ENCODE measurements at places on chromosomes 16 and 17.

- DNase-seq, result peak; percentile 71
These were observed 289.4 kb downstream of the SEC14L1 start for GRCh38 chr17:77429969-77430752.

GRCh38 chr17:2455956-2456355 is 55.1 kb upstream of the MNT start:
- DNase-seq, result no peak

DNA sequence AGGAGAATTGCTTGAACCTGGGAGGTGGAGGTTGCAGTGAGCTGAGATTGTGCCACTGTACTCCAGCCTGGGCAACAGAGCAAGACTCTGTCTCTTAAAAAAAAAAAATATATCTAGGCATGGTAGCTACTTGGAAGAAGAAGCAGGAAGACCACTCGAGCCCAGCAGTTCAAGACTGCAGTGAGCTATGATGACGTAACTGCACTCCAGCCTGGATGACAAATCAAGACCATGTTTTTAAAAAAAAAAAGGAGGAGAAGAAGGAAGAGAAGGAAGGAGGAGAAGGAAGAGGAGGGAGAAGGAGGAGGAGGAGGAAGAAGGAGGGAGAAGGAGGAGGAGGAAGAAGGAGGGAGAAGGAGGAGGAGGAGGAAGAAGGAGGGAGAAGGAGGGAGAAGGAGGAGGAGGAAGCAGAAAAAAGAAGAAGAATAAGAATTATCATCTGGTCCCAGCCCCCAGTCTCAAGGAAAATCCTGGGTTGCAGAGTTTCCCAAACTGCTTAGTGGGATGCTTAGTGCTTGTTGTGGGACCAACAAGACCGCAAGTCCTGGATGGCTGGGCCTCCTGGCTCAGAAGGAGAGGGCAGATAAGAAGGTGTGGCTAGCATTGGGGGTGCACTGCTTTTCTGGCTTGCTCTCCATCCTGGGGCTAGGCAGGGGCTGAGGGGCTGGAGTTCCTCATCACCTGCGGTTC is 3.7 kb upstream of the DRC7 start:
- DNase-seq, result peak; percentile 82

- peak; percentile 12 for DNase-seq
These were observed 82.2 kb upstream of the ARL4D start for GRCh38 chr17:43316522-43317142.

DNA sequence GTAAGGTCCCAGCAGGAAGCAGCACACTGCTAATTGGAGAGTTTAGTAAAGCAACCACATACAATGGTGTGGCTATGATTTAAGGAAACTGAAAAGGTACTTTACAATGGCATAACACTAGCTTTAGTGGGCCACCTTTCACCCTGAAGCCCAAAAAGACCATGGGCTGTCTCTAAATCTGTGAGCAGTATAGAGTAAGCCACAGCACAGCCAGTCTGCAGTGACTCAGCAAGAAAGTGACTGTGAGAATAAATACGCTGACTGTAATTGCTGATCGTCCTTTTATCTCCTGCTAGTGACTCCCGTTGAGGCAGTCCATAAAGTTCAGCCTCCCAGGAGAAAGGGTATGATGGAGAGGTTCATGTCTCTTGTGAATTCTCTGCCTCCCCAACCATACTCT is 679.8 kb upstream of the KIF2B start:
- DNase-seq, result no peak

DNA sequence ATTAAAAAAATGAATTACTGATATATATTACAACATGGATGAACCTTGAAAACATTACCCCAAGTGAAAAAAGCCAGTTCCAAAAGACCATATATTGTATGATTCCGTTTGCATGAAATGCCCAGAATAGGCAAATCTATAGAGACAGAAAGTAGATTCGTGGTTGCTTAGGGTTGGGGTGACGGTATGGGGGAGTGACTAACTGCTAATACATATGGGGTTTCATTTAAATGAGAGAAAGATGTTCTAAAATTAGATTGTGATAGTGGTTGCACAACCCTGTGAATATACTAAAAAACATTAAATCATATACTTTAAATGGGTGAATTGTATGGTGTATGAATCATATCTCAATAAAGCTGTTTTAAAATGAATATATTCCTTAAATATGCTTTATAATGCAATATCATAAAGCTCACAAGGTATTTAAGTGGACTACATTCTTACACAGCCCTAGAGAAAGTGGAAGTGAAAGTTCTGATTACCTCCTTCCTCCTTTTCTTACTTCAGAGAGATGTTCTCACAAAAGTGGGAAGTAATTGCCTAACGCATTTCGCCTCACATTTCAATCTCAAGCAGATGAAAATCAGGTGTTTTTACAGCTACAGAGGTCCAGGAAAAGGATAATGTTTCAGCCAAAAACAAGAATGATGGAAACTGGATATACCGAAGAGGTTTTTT is 142.7 kb upstream of the GNAO1 start:
- DNase-seq, result no peak

DNA sequence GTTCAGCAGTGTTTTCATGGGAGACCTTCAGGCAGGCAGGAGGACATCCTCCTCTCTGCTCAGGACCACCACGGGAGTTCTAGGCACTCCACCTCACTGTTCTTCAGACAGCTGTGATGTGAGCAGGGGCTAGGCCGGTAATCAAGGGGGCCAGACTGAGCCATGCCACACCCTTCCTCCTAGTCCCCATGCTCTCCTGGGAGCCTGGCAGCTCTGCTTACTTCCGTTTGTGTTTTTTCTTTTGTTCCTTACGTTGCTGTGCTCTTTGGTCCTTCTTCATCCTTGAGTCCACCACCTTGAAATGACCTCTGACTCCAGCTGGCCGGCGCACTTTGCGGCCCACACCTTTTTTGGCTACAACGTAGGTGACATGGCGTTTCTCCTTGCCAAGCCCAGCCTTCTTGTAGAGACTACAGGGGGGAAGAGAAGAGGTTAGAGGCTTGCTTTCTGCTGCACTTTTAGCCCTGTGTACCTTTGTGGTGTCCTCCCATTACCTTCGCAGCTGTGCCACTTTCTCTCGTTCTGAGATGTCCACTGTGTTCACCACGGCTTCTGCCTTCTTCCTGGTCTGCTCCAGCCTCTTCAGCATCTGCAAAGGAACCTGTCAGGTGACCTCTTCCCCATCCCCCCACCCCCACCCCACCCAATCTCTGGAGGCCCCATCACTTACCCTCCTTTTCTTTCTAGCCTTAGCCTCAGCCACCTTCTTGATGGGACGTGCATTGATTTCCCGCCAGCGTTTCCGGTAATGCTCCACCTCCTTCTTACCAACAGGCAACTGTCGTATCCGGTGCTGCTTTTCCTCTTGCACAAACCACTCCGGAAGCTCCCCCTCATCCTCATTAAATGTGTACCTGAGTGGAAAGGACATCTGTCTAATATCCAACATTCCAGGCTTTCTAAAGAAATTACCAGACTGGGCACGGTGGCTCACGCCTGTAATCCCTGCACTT is 7.4 kb upstream of the PSMC5 start:
- no peak for DNase-seq

GRCh38 chr17:63966646-63967264 is 6.0 kb downstream of the SCN4A start:
- no peak for DNase-seq

GRCh38 chr16:56367764-56368163 is 57.6 kb downstream of the AMFR start:
- no peak for DNase-seq

- no peak for DNase-seq
These were observed 612.6 kb upstream of the C16orf82 start for GRCh38 chr16:26454102-26454501.

DNA sequence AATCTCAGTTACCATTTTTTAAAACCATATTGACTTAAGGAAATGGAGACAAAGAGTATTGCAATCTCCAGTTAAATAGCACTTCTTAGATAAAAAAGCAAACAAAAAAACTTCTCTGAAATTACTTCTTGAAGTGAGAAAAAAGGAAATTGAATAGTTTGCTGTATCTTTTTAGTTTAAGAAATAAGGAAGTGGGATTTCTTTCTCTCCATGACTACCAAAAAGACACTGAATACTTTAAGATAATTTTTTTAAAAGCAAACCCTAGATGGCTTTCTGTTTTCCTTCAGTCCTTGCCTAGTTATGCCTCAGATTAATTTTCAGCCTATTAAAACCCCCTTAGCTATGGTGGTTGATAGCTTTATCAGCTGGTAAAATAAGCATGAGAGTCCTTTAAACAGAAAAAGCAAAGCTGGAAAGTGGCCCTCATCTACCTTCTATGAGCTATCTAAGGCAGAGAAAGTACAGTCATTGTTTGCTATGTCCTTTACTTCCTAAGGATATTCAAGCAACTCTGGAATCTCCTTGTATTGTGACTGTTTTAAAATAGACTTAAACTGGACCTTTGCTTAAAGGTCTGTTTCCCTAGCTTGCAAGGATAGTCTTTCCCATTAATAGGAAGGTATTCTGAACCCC is 28.6 kb downstream of the TPPP3 start:
- no peak for DNase-seq

DNA sequence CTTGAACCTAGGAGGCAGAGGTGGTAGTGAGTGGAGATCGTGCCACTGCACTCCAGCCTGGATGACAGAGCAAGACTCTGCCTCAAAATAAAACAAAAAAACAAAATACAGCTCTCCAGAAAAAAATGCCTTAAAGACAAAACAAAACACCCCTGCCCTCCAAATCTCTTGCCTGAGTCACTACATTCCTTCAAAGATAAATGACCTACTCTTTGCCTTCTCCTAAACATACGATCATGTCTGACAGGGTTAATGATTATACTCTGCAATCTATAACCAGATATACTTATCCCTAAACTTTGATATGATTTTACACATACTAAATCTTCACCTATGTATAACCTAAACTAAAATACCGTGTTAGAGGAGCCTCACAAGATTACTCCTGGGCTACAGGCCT is 1.4 kb upstream of the SETD6 start:
- no peak for DNase-seq

DNA sequence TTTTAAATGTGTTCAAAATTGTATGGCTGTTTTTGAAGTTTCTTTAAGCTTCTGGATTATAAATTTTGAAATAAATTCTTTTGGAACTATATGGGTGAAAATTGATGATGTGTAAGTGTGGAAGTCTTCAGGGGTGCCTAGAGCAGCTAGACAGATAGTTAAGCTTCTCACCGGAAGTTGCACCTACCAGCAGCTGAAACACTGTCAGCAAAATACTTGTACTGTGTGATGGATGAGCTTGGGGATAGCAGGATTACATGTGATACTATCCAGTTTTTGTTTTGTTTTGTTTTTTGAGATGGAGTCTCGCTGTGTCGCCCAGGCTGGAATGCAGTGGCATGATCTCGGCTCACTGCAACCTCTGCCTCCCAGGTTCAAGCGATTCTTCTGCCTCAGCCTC is 19.7 kb downstream of the RBL2 start:
- no peak for DNase-seq

- no peak for DNase-seq
These were observed 558 bp downstream of the PEX12 start for GRCh38 chr17:35577830-35578196.

- peak; percentile 81 for DNase-seq
These were observed 25.7 kb upstream of the SLC47A1 start for GRCh38 chr17:19507775-19508576.

DNA sequence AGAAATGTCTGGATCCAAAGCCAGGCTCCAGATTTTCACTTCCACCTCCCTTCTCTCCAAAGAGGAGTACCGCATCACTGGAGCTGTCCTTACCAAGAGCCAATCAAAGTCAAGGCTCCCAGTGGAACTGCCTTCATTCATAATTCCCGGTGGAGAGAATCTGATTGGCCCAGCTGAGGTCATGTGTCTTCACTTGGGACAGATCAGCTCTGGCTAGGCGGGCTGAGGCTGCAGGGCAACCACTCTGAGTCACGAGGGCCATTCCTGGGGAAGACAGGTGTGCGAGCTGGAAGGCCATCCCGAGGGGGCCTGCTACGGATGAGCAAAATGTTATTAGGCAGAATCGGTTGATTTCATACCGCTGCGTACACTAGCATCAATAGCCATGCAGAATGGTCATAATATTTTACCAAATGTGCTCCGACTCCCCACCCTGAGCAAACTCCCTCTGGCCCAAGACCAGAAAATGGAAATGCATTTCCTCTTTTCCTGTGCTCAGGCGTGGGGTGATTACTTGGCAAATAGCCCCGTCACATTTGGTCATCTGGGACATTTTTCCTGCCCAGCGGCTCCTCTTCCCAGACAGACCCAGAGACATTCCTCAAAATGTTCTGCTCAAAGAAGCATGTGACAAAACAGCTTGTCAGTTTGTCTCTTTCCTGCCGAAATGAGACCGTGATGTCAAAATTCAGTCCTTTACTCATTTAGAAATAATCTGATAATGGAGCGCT is 111.1 kb downstream of the AIPL1 start:
- no peak for DNase-seq

DNA sequence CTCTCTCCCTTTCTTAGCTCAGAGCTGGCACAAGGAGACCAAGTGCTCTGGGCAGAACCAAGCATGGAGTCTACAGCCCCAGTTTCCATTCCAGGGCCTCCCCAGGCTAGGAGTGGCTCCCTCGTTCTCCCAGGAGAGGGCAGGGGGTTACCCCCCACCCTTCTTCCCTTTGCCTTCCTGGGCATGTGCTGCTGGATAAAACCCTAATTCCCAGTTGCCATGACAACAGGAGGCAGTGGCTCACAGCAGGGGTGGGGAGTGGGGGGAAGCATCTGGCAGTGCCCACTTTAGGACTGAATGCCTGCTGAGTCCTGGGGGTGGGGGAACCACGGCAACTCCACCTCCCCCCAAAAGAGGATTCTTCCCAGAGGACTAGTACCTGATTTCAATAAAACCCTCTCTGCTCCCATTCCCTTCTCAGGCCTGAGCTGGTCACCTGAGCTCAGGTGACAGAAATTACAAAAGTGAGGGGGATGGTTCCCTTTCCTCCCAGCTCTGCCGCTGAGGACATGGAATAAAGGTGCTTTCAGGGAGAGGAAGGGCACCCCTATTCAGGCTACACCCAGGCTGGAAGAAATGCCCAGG is 1.8 kb downstream of the MPP2 start:
- DNase-seq, result no peak

GRCh38 chr16:81902025-81902424 is 109.2 kb downstream of the SDR42E1 start:
- DNase-seq, result no peak

GRCh38 chr17:76337413-76337777 is 16.3 kb downstream of the PRPSAP1 start:
- DNase-seq, result no peak

GRCh38 chr17:21742326-21742725 is 50.0 kb downstream of the KCNJ18 start:
- DNase-seq, result no peak

DNA sequence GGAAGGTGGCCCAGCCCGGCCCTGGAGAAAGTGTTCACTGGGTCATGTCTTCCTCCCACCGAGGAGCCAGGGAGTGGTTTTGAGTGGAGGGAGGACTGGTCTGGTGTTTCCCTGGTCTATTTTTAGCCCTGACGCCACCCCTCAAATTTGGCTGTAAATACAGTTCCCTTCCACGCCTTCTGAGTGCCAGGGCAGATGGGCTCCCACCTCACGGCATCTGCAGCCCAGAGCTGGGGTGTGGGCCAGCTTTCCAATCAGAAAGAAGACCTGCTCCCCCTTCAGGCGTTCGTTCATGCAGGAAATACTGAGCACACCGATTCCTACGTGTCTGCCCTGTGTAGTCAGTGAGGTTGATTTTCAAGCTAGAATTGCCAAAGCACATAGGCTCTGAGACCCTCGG is 53.7 kb downstream of the SNX20 start:
- peak; percentile 15 for DNase-seq

- DNase-seq, result no peak
These were observed 5.8 kb downstream of the PDK2 start for GRCh38 chr17:50100921-50101345.

GRCh38 chr17:40247926-40248495 is 28.9 kb downstream of the WIPF2 start:
- DNase-seq, result no peak

- no peak for DNase-seq
These were observed 190.1 kb upstream of the HS3ST4 start for GRCh38 chr16:25501530-25502255.

All from hematopoietic multipotent progenitor cell treated with erythropoietin and hydrocortisone succinate and interleukin-3 and kit ligand, for 8 days (in vitro differentiated cells).